Stimulated activated CD8-positive, alpha-beta memory T cell treated with anti-CD3 and anti-CD28 coated beads, Interleukin-12 subunit alpha, Interleukin-12 subunit beta, amount 100 ng/mL, for 1 hour (primary cell): ENCODE measurements at places on chromosomes 4 and X.
A peak's percentile ranks its signal among the peaks of the same experiment; 100 is the strongest.

GRCh38 chr4:105894660-105895582, at the start of gene NPNT:
TSS of gene NPNT (plus strand) at chr4:105895471. CDS start at chr4:105895653, 182 bp downstream.
- no peak for DNase-seq

DNA sequence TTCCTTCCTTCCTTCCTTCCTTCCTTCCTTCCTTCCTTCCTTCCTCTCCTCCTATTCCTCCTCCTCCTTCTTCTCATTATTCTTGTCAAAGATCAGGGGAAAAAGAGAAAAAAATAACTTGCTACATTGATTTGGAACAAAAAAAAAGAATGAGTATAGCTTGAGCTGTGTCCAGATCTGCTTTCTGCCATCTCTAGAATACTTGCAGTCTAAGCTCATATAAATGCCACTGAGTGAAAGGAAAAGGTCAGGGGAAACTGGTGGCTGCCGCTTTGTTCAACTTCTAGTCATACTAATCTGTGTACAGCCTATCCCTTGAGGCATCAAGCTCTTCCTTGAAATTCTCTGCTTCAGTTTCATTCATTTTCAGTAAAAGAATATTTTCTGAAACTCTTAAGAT, 28.3 kb upstream of the EPHA5 start:
- DNase-seq: no peak

DNA sequence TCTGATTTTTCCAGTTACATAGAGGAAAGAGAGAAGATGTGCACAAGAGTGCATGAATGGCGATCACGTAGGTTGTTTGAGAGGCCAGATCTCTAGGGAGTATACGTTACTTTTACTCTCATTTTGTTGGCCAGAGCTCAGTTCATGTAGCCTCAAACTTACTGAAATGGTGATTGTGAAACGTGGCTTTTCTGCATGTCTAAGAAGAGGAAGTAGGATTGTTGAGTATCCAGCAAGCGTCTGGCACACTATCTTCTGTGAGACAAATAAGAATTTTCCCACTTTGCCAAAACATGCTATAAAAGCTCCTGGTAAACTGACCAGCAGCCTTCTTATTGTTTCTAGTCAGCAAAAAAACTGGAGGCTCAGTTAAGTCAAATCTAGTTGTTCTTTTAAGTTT, 264.5 kb upstream of the EMCN start:
- no peak for DNase-seq

GRCh38 chrX:72125331-72126047, 6.2 kb downstream of the RTL5 start:
- no peak for DNase-seq

DNA sequence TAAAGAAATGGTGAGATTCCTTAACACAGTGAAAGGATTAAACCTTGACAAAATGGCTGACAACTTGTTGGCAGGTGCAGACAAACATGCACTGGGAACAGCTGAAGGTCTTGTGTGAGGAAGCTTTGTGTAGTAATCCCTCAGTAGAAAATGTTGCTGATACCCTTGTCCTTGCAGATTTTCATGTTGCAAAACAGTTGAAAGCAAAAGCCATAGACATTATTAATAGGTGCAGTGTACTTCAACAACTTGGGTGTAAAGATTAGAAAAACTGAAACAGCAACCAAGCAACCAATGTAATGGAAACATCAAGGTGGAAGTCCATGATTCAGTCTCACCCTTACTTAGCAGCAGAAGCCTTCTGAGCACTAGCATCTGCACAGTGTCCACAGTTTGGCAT, 29.8 kb downstream of the UGT2B7 start:
- no peak for DNase-seq

DNA sequence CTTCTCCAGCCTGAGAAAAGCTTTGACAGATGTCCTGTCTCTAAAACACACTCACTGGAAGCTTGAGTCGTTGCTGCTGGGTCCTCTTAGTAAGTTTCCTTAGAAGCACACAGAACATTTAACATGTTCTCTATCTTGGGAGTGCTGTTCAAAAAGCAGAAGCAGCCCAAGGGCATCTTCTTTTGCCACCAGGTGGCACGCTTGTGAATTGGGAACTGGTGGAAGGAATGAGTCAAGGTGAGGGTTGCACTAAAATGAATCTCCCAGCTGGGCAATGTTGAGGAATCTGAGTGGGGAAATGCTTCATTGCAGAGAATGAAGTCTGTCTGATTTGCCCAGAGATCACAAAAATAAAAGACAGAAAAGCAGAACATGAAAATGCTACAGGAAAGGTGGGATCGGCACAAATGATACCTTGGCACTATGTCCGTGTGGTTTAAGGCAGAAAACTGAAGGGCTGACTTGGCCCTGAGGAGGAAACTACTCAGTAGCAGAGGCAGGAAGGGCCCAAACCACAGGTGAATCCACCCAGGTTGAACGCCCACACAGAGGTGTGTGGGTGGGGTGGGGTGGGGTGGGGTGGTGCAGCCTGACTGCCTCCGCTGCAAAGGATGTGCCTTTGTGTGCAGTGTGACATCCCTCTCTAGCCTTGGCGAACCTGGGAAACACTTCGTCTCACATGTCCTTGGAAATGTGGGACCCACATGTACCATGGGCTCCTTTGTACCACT, 26.0 kb downstream of the KIT start:
- peak; percentile 19 for DNase-seq

- no peak for DNase-seq
These were observed 71.0 kb downstream of the PRRG1 start for GRCh38 chrX:37420185-37420584.

GRCh38 chrX:136457303-136457917, 30.3 kb upstream of the BRS3 start:
- no peak for DNase-seq

DNA sequence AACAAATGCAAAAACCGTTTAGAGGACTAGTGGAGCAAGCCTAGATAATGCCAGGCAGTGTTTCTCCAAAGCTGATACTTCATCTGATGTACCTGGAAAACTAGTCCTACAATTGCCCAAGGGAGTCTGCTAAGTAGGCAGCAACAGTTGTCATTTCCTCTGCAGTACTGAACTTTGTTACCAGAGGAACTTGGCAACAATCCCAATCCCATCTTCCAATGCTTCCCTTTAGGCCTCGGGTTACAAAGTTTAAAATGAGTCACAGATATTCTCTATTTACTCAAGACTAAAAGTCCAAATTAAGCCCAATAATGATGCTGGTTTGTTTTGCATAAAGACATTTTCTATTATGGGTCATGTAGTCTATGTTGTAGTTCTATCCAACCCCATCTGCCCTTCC, 120.0 kb upstream of the GLRA2 start:
- no peak for DNase-seq

DNA sequence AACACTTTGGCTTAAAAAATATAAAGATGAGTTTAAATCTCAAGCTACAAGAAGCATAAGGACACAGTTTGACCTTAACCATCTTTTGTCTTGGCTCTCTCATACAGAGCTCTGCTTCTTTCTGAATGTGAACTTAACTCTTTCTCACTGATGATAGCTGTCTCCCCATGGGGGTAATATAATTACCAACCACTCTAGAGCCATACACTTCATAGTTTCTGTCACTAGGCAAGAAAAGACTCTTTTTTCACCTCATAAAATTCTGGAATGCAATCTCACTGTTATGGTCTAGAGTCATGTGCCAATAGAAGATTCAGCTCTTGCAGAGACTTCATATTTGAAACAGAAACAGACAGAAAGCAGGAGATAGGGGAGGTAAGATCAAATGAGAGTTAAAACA, 481.7 kb upstream of the AGA start:
- DNase-seq: no peak

GRCh38 chr4:52948057-52948423, 85.9 kb downstream of the RASL11B start:
- no peak for DNase-seq
